ENCODE measurements at places on chromosomes 7 and 10.
A peak's percentile ranks its signal among the peaks of the same experiment; 100 is the strongest.

- no peak for DNase-seq
Measured at GRCh38 chr10:33015761-33016547, 57.9 kb upstream of the ITGB1 start.

DNA sequence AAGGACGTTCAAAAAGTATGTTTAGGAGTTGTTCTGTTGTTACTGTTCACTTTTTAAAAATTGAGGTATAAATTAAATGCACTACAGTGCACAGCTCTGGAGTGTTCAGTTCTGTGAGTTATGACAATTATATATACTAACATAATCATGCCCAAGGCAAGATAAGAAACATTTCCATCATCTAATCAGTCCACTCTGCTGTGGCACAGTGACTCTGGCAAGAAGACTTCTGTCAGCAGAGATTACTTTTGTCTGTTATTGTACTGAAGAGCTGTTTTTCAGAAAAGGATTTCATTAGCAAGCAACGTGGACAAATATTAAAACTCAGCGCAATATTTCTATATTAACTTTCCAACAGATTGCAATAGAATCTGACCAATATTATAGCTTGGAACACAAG, 32.0 kb downstream of the ICA1 start:
- DNase-seq: no peak

- DNase-seq: no peak
Measured at GRCh38 chr7:2905027-2905426, 60.9 kb upstream of the GNA12 start.

GRCh38 chr7:134567368-134567767, 18.5 kb downstream of the AKR1B15 start:
- no peak for DNase-seq

GRCh38 chr10:110711382-110711781, 67.2 kb downstream of the RBM20 start:
- no peak for DNase-seq

GRCh38 chr7:22854158-22855048, 31.8 kb upstream of the TOMM7 start:
- peak; percentile 56 for DNase-seq

GRCh38 chr7:89246196-89246595, 450.7 kb upstream of the TEX47 start:
- no peak for DNase-seq

GRCh38 chr10:99920486-99920885, 89.3 kb downstream of the DNMBP start:
- no peak for DNase-seq

GRCh38 chr10:94546901-94547185, 1.3 kb downstream of the HELLS start:
- no peak for DNase-seq

DNA sequence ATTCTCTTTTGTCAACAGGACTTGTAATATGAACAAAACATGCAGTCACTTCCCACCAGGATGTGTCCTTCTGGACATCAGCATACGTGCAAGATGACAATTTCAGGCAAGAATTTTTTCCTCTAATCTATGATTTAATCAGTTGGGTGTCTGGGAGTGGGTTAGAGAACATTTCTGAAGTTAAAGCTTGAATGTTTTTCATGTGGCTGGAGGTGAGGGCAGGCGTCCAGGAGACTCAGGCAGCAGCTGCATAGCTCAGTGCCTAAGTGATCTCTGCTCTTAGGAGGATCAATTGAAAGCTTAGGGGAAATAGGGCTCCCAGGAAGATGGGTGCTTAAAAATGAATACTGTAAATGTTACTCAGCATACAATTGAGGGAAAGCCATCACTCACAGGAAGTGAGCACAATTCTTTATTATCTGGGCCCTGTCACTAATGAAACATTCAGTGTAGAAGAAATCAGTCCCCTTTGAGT, 457.6 kb upstream of the KLF6 start:
- DNase-seq: no peak

- no peak for DNase-seq
Measured at GRCh38 chr7:15239801-15240200, 322.0 kb downstream of the AGMO start.

DNA sequence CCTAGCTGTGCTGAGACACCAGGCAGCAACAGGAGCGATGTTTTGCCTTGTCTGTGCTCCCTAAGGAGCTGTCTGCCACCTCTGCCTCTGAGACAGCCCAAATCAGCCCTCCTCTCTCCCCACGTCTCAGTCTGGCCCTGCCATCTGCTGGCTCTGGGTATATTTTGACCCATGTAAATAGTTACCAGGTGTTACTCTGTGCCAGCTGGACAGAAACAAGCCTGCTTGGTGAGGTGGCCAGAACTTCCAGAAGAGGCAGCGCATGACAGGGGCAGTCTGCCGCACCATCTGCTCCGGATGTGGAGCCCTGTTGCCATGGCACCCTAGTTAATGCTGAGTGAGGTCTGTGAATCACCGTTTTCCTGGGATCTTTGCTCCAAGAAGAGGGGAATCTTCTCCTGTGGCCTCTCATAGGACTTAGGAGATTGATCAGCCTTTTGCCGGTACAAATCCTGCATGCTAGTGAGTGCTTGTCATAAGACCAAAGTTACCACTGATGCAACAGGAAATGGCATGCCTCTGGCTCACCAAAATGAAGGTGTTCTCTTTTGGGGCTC, 31.8 kb downstream of the GSTO2 start:
- no peak for DNase-seq

DNA sequence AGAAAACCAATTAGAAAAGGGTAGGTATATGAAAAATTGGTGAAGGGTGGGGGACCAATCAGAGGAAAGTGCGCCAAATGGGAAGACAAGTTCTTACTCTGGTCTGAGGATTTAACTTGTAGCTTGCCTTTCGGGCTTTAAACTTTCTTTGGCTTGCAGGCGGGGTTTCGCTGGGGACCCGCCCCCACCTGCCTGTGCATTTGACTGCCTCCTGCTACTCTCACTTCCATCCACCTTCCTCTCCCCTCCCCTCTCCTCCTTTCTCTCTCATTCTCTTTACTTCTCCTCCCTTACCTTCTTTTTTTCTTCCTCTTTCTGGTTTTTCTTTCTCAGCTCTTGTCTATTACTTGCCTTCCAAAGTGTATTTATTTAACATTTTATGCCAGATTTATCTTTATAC, 278.8 kb downstream of the DNAJB9 start:
- no peak for DNase-seq

- DNase-seq: no peak
Measured at GRCh38 chr10:122457934-122458333, 3.4 kb upstream of the HTRA1 start.

GRCh38 chr7:51326656-51327286, 10.2 kb upstream of the COBL start:
- no peak for DNase-seq

DNA sequence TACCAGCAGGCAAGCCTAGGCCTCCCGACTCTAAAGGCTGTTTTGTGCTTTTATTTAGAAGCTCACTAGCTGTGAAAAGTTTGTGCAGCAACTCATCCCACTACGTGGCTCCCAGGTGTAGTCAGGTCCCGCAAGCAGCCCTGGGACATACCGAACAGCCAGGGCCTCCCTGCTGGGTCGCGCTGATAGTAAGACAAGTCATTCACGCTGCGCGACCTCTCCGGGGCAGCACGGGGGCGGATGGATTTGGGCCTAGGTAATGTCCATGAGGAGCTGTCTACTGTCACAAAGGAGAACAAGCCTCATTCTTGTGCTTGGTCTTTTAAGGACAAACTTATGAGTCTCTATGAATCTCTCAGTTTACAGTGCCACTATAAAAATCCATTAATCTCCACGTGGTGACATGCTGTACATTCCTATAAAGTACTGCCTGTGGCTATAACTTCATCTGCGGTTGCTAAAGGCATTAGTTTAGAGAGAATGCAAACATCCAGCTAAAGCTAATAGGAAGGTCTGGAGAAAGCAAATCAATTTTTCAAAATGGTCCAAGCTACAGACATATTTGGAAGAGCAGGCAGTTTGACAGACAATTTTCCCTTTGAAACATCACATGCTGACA, 546.8 kb downstream of the PHTF2 start:
- no peak for DNase-seq

GRCh38 chr7:157864911-157865310, 528.1 kb downstream of the DNAJB6 start:
- DNase-seq: no peak

- DNase-seq: peak; percentile 53
Measured at GRCh38 chr10:97731346-97732051, 5.4 kb upstream of the ZFYVE27 start.

DNA sequence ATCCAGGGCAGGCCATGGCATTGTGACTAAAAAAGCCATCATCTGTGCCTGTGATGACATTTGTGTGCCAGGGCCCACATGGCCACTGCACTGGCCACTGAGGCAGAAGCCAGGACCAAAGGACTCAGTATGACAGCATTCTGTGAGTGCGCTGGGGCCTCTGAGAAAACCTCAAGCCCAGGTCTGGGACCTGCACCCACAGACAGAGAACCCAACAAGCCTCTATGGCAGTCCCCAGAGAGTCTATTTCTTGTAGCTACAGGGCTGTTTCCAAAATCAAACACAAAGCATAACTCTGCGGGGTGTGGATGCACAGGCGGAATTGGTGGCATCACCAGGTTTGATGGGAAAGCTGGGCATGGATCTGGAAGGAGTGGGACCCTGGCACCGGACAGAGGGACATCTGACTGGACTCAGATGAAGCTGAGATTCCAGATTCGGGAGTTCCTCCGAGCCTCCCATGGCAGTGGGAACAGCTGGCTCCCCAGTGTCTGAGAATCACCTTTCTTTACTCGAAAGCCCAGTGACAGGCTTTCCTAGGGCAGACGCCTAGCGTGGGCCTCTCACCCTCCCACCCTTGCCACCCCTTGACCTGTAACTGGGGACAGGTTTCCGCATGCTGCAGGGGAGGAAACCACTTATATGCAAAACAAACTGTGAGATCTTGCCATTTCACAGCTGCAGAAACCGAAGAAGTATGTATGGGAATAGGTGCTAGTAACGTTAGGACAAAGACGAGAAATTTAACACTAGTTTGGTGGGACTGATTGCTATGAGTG, 70.6 kb upstream of the RHEB start:
- DNase-seq: no peak

DNA sequence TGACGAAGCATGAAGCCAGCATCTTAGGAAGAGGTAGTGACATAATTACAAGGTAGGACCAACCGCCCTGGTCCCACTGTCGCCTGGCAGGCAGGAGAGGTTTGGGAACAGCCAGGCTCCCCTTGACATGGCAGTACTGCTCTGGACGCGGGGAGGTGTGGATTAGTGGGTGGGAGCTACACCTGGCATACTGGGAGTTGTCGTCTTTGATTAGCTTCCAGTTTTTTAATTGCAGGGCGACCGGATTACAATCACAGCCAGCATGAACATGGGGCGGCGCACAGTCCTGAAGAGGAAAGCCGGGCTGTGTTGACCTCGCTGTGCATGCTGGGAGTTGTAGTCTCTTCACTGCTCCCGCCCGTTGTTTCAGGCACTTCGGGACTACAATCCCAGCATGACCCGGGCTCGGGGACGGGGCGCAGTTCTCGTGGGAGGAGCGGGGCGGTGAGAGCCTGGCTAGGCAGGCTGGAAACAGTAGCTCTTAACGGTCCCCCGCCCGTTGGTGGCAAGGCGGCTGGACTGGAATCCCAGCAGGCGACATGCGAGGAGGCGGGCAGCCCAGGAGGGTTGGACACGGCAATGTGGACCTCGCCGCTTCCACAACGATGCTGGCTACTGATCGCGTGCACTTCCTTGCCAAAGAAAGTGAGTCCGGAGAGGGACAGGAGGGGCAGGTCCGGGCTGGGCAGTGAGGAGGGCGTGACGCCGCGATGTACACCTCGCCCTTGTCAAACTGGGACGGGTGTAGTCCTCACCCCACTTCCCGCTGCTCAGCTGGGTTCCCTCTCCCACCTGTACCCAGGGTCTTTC, 98.0 kb upstream of the ZNF722 start:
- peak; percentile 89 for DNase-seq

DNA sequence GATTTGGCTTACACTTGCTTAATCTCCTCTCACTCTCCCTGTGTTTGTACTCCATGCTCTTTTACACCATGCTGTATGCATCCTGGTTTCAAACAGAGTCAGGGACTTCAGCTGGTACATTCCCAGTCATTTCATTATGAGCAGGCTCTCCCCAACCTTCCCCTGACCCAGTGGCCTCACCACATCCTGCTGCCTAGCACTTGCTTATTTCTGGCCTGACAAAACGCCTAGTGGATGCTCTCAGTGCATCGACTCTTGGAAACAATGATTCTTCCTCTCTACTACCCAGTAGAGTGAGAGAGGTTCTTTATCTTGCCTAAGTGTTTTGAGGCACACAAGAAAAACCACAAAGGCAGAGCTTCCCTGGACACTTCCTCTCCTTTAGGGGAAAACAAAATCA, 63.4 kb downstream of the CAV1 start:
- DNase-seq: no peak

- no peak for DNase-seq
Measured at GRCh38 chr10:104680467-104681401, 39.6 kb downstream of the SORCS3 start.

- DNase-seq: no peak
Measured at GRCh38 chr10:118729641-118730258, 25.0 kb downstream of the CACUL1 start.

GRCh38 chr10:102994531-102995295, 76.6 kb downstream of the CNNM2 start:
- DNase-seq: no peak

- no peak for DNase-seq
Measured at GRCh38 chr10:48490571-48490940, 114.3 kb downstream of the ARHGAP22 start.

All from T-cell (primary cell).